CD4-positive, alpha-beta T cell treated with Interleukin-1 beta for 1 hour (primary cell): ENCODE measurements at places on chromosomes 5 and 9.

DNA sequence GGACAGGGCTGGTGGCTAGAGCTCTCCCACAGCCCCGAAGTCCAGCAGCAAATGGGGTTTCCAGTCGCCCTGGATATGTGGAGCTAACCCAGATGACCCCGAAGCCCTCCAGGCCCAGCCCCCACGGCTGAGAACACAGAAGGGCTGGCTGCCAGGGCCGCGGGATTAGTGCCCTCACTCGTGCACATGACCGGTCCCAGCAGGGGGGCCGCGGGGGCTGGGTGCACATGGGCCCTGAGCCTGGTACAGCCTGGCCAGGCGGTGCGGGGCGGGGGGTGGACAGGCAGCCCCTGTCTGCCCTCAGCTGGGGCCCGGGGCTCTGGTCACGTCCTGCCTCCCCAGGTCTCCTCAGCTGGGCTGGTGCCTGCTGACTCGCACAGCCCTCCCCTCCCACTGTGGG is 5.9 kb downstream of the SSNA1 start:
- no peak for DNase-seq

DNA sequence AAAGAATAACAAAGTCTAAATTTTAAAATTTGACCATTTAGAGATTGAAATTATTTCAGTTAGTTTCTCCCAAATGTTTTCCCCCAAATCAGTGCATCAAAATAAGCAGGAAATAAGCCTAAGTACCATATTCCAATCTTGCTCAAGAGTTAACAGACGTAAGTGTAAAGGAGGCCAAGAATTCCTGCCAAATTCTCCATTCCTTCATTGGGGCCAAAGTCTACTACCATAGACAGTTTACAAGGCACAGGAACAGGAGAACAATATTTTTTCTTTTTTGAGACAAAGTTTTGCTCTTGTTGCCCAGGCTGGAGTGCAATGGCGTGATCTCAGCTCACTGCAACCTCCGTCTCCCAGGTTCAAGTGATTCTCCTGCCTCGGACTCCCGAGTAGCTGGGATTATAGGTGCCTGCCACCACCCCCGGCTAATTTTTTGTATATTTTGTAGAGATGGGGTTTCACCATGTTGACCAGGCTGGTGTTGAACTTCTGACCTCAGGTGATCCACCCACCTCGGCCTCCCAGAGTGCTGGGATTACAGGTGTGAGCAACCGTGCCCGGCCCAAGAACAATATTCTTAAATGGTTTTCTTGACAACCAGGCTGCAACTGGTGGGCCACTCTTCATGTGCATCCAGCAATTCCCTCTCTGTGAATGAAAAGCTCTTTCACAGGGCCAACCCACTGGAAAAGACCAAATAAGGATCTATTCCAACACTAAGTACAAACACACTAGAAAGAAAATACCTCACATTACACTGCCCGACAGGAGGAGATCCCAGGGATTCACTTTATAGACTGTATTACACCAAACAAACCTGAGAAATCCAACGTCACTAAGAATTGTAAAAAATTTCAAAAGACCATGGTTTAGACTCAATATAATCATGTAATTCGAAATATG is 127.7 kb downstream of the MAPKAP1 start:
- DNase-seq, result no peak

DNA sequence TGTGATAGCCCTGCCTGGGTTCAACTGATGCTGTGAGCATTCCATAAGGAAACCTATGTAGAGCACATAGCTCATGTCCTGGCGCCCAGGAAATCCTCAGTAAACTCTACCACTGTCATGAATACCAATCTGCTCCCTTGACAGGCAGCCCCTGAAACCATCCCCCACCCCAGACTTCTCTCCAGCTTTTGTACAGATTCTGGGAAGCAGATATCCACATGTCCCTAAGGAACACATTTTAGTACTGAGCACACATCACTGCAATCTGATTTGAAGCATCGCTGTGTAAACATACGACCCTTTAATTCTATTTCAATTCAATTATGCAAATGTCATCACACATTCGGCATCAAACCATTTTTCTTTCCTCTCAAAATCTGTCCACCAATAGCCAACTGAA is 89.5 kb upstream of the FSTL4 start:
- DNase-seq, result no peak

GRCh38 chr9:134909511-134910481 is 7.9 kb downstream of the FCN1 start:
- DNase-seq, result no peak

DNA sequence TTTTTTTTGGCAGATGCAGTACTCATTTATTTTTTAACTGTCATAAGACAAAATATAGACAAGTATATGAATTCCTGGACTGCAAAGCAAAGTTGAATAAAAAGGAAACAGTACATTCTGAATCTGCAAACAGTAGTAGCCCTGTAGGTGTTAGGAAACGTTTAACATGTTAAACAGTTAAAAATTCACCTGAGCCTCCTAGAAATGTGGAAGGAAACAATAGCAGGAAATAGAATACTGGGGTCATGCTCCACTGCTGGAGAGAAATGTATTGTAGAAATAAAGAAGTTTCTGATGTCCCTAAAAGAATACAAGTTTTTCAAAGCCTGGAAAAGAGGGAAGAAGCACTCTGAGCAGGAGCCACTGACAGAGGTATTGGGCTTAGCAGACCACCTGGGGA is 866.0 kb downstream of the PTPRD start:
- DNase-seq, result no peak

DNA sequence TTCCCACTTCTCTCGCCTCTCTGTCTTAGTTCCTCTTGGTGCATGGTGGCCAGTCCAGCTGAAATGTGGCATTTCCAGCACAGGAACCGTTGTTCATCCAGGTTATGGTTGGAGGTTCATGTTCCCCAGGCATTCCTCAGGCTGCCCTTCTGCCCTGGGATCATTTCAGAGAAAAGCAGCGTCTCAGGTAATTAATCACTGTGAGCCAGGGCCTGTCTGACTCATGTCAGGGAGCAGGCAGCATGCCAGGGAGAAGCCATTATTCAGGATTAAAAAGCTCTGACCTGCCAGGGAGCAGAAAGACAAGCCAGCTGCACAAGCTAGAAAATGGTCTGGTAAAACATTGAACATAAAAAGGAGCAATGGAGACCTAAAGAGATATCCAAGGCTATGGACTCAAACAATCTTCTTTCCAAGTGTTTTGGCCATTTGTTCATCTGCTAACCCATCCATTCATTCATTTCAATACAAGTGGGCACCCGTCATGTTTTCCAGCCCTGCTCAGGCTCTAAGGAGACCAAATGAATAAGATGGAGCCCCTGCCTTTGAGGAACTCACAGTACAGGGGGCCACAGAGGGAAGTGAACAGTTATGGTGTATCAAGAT is 241.4 kb downstream of the DRD1 start:
- DNase-seq, result no peak

DNA sequence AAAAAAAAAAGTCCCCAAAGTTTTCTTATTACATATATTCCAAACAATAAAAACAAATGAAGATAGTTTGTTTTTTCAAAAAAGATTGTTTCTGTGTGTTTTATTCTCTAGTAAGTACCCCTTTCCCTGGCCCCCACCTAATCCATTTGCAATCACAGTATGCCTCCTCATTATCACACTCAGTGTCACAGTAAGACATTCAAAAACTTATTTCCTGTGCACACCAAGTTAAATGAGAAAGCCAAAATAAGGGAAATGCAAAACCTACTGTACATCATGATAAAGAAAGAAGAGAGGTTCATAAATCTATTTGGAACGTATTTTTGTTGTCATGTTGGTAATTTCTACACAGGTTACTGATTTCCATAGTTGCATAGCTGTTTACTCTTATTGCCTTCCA is 62.3 kb downstream of the ST8SIA4 start:
- DNase-seq, result no peak

GRCh38 chr5:17212191-17212590 is 5.2 kb upstream of the BASP1 start:
- no peak for DNase-seq

- DNase-seq, result no peak
Observed at GRCh38 chr9:7320139-7320538, 479.4 kb downstream of the DMAC1 start.

GRCh38 chr5:66518052-66518451 is 78.1 kb upstream of the MAST4 start:
- no peak for DNase-seq

DNA sequence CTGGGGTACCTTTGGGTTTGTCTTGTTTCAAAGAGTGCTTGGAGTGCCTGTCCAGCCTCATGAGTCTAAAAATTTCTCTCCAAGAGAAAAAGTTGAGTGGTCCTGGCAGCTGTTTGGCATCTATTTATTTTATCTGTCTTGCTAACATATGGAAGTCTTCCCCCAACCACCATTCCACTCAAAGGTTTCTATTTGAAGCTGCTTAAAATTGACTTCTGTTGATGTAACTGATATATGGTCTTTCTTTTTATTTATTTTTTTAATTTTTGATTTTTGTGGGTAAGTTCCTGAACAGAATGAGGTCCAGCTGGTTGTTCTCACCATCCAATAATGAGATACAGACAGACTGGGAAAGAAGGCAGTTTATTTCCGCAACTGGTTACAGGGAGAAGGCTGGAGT is 178.7 kb upstream of the SGCD start:
- DNase-seq, result no peak

DNA sequence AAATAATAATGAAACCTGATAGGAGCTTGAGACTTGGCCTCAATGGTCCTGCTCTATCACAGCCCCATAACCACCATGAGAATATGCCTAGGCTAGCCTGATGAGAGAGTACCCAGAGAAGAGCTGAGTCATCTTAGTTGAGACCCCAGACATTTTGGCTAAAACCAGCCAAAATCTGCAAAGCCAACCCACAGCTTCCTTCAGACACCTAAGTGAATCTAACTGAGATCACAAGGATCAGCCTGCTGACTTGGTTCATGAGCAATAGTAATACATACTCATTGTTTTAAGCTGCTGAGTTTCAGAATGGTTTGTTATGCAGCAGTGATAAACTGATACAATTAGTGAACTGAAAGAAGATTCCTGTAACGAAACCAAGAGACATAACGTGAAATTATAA is 473.7 kb upstream of the PTGER4 start:
- no peak for DNase-seq

DNA sequence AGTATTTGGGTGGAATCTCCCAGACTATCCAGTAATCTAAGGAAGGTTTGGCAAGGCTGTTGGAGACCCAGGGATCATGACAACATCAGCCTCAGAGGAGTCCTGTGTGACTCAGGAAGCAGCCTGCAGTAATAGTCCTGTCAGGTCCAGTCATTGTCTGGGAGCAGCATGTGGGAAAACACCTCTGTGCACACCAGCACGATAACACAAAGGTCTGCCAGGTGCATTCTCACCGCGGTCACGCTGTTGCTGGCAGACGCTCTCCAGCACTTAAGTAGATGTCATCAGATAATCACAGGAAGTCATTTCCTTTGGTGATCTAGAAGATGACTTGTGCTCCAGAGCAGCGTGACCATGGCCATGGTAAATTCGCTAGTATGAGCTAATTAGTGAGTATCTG is 99.2 kb upstream of the IQGAP2 start:
- peak; percentile 42 for DNase-seq

- no peak for DNase-seq
Observed at GRCh38 chr5:33423018-33423630, 17.6 kb upstream of the TARS1 start.

DNA sequence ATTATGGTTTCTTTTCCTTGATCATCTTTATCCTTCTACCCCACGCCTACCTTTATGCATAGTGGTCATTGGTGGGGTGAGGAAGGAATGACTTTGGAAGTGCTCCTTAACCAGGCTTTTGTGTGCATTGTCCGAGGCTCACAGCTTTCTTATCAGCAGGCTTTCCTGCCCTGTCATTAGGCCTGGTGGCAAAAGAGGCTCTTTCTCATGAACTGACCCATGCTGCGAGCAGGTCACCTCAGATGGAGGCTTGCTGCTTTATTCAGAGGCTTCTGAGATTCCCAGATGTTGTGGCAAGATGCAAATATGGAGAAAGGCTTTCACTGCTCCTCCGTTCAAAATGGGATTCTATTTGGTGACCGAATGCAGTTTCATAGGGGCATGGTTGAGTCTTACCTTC is 57.4 kb upstream of the DMRTA1 start:
- DNase-seq, result no peak

DNA sequence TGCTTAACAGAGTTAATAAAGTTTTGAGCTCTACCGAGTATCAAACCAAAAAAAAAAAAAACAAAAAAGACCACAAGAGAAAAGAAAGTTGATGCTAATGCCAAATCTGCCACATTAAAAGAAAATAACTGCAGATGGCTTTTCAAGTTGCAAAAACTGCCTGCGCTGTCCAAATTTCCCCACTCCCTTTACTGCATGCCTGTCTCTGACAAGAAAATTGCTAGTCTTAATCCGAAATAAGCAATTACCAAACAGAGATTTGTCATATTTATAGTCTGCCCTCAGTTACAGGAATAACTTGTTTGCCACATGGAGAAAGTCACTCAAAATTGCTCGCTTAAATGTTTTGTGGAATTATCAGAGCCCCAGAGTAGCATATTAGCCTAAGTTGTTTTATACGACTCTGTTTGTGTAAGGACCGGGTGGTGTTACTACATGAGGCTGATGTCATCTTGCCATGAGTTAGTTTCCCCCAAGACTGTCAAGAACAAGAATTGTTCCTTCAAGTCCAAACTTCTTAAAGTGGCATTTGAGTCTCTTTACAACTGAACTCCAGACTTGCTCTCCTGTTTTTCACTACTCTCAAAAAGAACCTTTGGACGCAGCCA is 160.9 kb downstream of the CEP120 start:
- no peak for DNase-seq

DNA sequence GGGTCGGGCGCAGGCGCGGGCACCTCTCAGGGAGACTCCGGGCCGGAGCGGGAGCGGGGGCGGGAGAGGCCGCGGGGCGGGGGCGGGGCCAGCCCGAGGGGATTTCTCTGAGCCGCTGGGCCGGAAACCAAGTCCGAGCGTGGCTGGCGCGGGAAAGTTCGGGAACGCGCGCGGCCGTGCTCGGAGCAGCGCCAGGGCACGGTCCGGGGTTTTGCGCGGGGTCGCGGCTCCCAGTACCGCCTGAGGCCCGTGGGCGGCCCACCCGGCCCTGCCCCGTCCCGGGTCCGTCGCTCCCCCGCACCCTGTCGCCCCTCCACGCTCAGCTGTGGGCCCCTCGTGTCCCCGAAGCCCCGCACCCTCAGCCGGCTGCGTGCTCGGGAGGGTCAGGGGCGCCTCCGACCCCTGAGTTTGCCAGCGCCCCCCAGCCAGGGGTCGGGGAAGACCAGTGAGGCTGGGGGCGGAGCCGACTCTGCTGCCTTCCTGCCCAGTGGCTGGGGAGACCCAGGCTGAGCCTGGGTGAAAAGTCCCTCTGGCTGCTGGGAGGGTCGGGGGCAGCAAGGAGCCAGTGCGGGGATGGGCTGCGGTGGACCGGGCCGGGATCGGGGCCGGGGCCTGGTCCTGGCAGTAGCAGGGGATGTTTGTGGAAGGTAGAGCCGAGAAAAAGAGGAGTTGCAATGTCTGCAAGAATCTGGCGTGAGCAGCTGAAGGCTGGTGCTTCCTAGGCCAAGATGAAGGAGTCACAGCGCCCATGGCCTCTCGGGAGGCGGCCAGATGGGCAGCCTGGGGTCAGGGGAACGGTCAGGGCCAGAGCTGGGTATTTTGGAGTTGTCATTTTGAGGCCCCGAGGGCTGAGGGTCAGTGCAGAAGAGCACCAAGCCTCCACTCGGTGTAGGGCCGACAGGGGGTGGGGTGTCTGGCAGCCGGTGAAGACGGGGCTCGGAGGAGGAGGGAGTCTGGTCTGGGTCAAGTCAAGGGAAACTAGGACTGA is 588 bp downstream of the TRAF2 start:
- peak; percentile 33 for DNase-seq

GRCh38 chr5:74122175-74122574 is 496.2 kb downstream of the ARHGEF28 start:
- DNase-seq, result no peak

- no peak for DNase-seq
Observed at GRCh38 chr9:120737416-120738165, 23.3 kb upstream of the MEGF9 start.
